ENCODE measurements at places on chromosomes 7 and 10. TPM values are rescaled to one million over a fixed set of nuclear protein-coding genes. Genes with fewer than 3 reads are reported as not detected.

GRCh38 chr7:26013551-26014083 lies 138.4 kb upstream of the NFE2L3 start:
- DNase-seq: no peak

Gene HTRA1
- 158 TPM for polyA plus RNA-seq

DNA sequence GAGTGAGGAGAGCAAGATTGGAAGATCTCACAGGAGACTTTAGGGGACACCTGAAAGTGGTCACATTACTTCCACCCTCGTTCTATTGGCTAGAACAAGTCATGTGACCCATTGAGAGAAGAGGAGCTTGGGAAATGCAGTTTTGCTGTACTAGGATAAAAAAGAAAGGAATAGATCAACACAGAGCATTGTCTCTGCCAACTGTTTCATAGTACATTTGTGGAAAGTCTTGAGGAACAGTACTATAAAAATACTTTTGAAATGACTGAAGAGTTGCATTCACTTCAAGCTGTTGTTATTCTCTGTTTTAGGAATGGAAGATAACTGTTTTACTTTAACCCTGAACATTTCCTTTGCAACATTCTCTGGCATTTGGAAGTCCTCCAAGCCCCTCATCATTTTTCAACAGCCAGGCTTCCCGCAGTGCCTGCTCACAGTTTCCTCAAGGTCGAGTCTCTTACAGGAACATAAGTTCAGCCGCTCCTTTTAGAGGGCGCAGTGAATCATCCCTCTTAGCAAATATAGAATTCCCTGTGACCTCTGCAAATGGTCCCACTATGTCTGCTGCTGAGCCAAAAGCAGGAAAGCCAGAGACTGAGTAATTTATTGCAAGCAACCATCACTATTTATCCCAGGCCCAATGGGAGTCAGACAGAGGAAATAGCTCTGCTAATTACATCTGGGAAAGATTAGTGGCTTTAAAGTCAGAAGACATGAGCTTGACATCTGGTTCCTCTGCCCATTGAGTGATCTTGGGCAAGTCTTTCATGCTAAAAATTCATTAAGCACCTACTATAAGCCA lies 40.7 kb downstream of the MRPL32 start:
- DNase-seq: peak; percentile 74

Gene SSC4D
- polyA plus RNA-seq: 4.3 TPM

DNA sequence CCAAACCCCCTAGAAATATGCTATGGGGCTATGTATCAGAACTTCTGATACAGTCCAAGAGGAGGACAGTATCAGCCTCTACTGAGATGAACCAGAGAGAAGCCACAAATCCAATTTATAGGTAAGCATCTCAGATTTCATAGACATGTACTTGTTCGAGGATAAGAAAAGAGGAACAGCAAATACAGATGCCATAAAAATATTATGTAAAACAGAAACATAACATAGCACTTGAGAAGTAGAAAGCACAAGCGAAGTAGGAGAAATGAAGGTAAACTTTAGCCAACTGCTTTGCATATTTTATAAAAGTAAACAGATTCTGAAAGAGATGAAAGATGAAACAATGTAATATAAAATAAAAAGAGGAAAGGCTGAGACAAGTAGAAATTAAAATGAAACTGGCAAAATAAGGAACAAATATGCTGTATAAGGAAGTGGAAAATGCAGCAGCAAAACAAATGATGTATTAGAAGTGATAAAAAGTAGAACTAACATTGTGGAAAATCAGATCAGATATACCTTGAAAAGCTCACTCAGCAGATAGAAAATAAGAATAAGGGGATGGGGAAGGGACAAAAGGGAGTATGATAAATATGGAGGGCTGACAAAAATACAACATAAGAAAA lies 135.1 kb downstream of the SKAP2 start:
- DNase-seq: no peak

DNA sequence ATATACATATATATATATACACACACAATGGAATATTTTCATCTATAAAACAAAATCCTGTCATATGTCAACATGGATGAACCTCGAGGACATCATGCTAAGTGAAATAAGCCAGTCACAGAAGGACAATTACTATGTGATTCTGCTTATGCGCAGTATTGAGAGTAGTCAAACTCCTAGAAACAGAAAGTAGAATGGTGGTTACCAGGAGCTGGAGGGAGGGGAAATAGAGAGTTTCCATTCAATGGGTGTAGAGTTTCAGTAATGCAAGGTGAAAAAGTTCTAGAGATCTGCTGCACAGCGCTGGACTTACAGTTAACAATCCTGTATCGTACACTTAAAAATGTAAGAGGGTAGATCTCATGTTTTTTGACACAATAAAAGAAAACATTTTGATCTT lies 181.9 kb downstream of the CDCA7L start:
- DNase-seq: no peak

DNA sequence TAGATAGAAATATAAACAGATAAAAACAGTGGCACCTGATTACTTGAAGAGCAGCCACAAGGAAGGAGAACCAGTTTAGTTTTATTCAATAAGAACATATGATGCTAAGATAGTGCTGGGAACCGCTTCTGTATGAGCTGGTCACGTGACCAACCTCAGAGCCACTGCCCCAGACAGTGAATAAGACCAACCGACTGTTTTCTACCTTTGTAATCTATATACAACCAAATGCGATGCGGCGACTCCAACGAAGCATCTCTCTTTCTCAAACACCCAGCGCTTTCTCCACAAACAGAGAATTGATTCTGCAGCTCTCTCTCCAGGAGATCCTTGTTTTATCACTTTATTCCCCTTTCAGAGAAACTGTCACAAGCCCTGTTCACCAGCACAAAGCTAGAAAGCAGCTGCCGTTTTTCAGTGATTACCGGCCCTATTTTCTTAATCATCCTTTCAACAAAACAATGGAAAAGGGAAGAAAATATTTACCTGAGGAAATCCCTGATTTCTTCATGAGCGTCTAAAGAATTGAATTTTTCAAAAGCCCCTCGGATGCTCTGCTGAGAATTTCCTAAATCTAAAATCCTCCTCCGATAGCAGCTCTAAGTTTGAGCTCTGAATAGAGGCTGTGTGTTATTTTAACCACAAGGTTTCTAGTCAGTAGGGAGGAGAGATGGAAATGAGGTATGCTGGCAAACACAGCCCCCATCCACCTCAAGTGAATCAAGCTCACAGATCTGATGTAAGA lies 55.7 kb upstream of the JCAD start:
- DNase-seq: peak; percentile 20

Gene MRLN
- 0.48 TPM for polyA plus RNA-seq

Gene CEP41
- polyA plus RNA-seq: 32.3 TPM

Gene CALHM2
- polyA plus RNA-seq: 10.3 TPM

- no peak for DNase-seq
Measured at GRCh38 chr7:49885593-49886285, 112.3 kb downstream of the VWC2 start.

Gene ACSM6
- polyA plus RNA-seq: 0.86 TPM

DNA sequence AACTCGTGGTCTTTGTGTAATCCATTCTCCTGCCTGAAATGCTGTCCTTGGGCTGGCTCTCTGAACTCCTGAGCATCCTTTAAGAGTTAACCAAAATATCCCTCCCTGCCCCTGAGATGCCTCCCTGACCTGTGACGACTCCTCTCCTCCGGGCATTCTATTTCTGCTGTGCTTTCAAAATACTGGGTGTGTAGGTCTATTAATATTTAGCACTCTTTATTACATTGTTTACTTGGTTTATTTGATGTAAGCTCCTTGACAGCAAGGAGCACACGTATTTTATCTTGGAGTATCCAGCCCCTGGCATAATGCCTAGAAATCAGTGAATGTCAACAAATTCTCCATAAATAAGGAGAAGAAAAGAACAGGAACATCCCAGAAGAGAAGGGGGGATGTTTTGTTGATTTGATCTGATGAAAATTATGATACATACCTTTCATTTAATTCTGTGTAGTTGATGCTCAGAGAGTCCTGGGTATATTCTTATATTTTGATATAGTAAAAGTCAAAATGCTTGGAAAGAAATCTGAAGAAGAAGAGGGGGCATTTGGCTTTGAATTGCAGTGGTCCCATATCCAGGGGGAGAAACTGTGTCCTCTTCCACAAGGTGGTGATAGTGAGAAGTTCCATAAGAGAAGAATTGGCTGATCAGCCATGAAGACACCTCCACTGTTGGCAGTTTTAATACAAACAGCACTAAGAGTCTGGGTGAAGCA lies 107.7 kb upstream of the MPP7 start:
- no peak for DNase-seq

- no peak for DNase-seq
Measured at GRCh38 chr7:32034052-32034451, 36.2 kb downstream of the PDE1C start.

Gene NKX1-2
- not detected for polyA plus RNA-seq

Gene SVIL
- 43.8 TPM for polyA plus RNA-seq

GRCh38 chr7:4009211-4010060 lies 672.7 kb upstream of the FOXK1 start:
- DNase-seq: no peak

DNA sequence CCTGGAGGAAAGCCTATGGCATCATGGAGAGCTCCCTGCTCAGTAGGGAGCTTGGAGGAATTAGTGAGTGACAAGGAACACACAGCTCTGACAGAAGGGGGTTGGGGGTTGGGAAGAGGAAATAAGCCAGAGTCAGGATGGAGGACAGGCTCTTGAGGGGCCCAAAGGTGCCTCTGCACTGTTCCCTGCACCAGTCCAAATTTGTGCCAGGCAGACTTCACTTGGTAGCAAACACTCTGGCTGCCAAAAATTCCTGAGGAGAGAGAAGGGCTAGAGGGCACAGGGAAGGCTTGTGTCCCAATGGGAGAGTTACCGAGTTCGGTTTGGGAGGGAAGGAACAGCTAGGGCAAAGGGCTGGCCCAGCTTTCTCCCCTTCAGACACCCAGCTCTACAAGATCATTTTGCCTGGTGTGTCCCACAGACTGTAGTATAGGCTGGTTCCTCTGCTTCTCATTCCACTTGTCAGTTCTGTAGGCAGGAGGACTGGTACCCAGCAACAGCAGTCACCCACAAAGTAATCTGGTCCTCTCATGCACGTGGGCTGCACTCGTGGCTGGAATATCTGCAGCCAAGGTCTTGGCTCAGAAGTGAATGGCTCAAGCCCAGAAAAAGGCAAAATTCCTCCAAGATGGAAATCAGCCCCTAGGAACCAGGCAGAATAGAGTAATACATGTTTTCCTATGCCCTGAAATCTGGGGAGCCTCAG lies 8.0 kb upstream of the KCNIP2 start:
- DNase-seq: no peak

Gene PRKG1
- polyA plus RNA-seq: 14.9 TPM

DNA sequence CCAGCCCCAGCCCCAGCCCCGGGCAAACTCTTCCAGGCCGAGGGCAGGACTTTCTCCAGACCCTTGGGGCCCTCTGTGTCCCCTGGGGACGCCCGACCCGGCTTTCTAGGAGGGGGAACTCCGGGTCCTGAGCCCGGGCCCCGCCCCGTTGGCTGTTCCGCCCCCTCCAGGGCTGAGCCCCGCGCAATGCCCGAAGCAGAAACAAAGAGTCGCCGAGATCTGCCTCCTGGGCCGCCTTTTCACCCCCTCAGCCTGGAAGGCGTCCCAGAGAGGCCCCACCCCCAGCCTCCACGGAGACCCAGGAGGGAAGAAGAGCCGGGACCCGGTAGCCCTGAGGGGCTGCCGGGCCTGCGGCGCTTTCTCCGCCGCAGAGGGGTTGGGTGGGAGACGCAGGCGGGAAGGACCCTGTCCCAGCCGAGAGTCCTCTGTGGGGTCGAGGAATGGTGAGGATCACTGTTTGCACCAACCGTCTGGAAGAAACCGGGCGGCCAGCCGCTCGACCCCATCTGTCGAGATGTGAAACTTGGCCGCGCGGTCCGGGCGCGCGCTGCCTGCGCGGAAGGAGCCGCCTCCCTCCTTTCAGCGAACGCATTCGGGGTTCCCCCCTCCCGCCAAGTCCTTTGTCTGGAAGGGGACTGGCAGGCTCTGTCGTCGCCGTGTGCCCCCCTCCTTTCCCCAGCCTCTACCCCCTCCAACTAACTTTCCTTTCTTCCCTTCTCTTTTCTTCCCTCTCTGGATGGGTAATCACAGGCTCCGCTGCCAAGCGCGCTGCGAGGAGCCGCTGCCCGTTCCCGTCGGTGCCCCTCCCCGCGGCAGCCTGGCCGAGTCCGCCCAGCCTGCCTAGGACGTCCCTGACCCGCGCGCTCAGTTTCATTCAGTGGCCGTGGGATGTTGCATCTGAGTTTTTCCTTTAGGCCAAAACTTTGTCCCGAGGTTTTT lies 10.2 kb downstream of the EN2 start:
- no peak for DNase-seq

- no peak for DNase-seq
Measured at GRCh38 chr7:137967143-137968018, 34.5 kb downstream of the CREB3L2 start.

- DNase-seq: no peak
Measured at GRCh38 chr7:72435925-72436480, 23.9 kb upstream of the CALN1 start.
